Activated CD4-positive, alpha-beta T cell treated with anti-CD3 and anti-CD28 coated beads, Interleukin-2, amount 50 U/mL, for 48 hours (primary cell): ENCODE measurements at places on chromosomes 11 and 22.

DNA sequence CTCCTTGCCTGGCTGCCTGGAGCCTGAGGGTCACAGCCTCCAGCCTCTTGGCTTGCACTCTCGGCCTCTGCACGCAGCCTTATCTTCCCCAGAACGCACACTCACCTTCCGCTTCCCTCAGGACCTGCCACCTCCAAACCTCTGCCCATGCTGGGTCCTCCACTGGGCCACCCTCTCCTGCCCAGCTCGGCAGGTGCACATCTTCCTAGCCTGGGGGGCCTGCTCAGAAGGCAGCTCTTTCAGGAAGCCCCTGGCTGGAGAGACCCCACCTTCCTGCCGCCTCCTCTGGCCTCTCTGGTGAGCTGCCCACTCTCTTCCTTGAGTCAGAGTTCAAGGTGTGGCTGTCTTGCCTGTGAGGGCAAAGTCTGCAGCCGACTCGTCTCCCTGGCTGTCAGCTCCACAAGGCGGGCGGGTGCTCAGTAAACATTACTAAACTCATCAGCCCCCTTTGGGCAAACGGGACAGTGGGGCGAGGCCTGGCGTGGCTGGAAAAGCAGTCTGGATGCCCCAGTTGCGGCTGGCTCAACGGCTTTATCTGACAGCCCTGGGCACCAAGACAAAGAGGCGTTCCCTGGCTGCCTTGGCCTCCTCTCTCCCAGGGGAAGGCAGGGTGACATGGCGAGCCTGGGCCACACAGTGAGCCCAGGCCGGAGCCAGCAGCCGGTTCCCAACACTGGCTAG, 1.7 kb upstream of the LINC01488 start:
- no peak for DNase-seq

DNA sequence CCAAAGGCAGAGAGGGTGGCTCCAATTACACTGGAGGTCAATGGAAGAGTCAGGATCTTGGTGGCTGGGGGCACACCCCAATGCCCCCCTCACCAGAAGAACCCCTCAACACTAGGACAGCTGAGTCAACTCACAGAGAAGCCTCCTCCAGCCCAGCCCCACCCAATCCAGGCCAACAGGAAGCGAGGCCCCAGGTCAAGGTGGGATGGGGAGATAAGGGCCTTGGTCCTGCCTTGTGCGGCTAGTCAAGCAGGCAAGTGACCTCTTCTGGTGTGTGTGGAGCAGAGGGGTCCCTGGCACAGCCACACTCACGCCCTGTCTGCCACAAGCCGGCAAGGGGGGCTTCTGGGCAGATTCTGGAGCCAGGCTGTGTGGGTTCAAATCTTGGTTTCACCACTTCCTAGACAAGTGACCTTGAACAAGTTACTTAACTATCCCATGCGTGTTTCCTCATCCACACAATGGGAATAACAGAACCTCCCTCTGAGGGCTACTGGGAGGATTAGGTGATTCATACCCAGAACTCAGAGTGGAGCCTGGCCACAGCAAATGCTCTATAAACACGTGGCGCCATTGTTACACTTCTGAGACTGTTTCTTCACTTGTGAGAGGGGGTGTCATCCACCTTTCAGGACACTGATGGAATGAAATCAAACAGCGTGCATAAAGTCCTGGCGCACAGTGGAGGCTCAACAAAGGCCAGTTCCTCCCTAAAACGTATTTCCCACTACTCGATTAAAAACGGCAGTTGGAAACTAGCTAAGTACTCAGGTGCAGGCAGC, 3.2 kb downstream of the TTLL12 start:
- no peak for DNase-seq

DNA sequence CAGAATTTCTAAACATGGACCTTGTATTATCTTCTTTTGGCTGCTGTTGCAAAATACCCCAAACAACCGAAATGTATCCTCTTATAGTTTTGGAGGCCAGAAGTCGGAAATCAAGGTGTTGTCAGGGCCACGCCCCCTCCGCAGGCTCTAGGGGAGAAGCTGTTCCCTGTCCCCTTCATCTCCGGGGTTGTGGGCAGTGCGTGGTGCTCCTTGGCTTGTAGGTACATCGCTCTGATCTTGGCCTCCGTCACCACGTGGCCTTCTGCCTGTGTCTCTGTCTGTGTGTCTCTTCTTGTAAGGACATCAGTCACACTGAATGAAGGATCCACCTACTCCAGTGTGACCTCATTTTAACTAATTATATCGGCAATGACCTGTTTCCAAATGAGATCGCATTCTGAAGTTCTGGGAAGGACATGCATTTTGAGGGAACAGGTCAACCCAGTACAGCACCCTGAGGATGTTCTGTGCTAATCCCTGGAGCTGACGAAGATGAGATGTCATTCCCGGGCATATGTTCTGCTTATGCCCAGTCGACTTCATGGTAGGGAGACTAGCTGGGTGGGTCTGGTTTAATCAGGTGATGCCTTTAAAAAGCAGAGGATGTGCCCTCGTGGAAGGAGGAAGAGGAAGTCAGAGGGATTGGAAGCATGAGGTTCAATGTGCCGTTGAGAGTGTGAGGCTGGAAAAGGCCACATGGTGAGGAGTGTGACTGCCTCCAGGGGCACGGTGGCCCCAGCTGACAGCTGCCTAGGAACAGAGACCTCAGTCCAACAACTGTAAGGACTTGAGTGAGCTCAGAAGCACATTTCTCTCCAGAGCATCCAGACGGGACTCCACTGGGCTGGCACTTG, 531.1 kb downstream of the TBC1D22A start:
- no peak for DNase-seq

DNA sequence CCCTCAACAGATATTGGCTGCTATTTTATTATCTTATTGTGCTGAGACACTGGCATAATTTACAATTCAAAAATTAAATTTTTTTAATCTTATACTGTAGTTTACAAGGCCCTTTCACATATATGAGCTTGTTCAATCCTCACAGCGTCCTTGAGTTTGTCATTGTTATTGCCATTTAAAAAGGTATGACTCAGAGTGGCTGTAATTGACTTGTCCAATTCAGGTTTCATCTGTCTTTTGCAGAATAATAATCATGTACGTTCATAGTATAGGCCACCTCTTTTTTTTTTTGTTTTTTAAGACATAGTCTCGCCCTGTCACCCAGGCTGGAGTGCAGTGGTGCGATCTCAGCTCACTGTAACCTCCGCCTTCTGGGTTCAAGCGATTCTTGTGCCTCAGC, 11.5 kb downstream of the PTPRJ start:
- no peak for DNase-seq

DNA sequence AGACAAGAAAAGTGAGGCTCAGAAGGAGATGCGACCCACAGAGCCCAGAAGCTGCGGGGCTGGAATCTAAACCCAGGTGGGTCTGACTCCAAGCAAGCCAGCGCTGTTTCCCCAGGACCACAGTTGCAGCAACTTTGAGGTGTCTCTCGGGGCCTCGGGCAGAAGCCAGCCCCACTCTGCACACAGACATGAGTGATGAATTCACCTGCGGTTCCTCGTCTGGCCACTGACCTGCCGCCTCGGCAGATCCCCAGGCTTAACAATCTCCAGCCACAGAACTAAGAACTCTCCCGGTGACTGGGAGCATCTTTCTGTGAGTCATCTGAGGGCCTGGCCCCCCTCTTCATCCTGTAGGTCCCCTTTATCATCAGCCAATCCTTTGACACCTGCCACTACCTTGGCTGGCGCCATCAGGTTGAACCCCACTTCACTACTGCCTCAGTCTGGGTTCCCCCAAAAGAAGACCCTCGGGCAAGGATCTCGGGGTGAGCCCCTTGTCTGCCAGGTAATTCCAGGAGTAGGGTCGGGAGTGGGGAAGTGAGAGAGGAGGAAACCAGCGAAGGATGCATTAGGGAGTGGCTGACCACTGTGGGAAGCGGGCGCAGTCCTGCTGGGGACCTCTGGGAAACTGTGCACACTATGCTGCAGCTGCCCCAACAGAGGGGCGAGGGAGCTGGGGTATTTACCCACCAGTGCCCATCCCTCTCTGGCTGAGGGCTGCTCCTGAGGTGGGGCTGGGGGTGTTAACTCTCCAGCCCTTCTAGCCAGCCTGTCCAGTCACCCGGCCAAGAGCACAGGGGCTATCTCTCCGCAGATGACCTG, 33.0 kb upstream of the MN1 start:
- DNase-seq: no peak

- DNase-seq: peak; percentile 30
These were observed 117.5 kb upstream of the ALX4 start for GRCh38 chr11:44427432-44427831.

- no peak for DNase-seq
These were observed 5.7 kb downstream of the SUN2 start for GRCh38 chr22:38750104-38750503.

- peak; percentile 34 for DNase-seq
These were observed 35.2 kb upstream of the TFIP11 start for GRCh38 chr22:26547426-26547825.

DNA sequence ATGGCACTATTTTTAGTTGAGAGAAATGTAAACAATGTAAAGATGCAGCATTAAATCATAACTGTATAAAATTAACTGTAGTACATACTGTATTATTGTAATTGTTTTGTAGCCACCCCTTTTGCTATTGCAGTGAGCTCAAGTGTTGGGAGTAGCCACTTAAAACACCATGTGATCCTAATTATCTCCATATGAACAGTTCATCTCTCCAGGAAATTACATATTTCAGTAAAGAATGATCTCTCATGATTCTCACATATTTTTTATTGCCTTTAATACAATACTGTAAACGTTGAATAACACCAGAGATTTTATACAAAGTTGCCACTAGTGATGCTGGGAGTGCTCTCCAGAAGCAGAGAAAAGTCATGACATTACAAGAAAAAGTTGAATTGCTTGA, 1768.6 kb downstream of the LRRC4C start:
- no peak for DNase-seq

GRCh38 chr11:85595285-85595884, 31.8 kb downstream of the DLG2 start:
- DNase-seq: no peak

DNA sequence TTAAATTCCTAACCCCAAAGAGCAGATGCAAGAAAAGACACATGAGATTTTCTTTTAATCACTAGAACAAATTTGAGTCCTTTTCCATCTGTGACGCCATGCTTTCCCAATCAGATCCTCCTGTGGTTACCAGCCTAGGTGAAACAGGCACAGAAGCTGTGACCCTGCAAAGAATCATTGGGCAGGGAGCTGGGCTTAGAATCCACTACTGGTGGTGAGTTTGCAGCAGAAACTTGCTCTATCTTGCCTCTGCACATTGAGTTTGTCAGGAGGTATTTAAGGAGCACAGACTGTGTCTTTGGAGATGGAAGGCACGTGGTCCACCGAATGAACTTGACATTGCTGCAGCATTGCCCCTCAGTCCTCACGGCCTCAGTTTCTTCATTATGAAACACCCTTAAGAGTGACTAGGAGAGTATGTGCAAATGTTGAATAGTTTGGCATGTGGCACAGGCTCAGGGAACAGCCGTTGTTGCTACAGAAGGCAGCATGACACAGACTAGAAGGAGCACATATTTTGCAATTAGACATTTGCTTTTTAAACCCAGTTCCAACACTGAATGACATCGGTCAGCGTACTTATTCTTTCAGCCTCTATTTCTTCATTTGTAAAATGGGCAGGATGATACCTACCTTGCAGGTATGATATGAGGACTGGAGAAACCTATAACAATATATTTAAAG, 127.6 kb downstream of the DBX1 start:
- DNase-seq: no peak

- no peak for DNase-seq
These were observed 39.0 kb downstream of the CWC15 start for GRCh38 chr11:94934362-94934761.

GRCh38 chr22:33706100-33706499, 214.2 kb downstream of the LARGE1 start:
- DNase-seq: no peak

GRCh38 chr11:92123540-92123939, 101.1 kb upstream of the FAT3 start:
- DNase-seq: no peak

DNA sequence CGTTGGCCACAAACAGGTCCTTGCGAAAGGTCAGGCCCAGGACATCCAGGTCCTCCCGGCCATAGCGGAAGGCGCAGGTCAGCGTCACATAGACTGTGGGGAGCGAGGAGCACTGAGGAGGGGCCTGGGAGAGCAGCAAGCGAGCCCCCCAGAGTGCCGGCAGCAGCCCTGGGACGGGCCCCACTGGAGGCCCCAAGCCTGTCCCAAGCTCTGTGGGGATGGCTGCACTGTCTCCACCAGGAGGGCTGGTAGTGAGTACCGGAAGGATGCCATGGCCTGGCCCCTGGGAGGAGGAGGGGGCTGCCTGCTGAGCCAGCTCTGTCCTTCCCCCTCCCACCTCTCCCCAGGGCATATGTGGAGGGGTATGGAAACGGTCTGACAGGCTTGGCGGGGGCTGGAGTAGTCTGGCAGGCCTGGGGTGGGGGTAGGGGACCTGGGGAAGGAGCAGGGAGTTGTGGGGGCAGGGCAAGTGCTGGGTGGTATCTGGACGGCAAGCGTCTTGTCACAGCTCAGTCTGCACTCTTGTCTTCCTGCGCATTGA, 42.9 kb downstream of the TPBGL start:
- no peak for DNase-seq

DNA sequence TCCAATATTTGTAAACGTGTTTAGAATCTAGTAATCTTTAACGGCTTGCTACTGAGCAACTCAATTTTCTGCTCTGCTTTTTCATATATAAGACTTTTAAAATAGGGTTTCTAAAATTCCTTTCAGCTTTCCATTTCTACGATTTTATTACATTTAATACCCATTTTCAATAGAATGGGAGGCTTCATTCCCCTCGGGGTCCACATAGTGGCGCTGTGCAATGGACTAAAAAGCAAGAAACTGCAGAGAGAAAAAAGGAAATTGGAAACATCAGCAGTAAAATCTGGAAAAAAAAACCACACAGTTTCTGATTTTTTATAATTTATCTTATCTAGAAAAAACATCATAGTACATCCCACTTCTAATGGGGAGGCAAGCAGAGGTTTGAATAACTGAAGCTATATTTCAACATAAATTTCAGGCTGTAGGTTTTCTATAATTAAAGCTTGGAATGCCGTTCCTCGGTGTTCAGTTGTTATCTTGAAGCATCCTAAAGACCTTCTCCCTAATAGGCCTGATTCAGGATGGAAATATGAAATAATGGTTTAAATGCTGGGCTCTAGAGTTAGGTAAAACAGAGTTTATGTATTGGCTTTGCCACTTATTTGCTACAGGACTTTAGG, 18.7 kb upstream of the JHY start:
- DNase-seq: peak; percentile 65

- no peak for DNase-seq
These were observed 3.5 kb downstream of the KCNJ5 start for GRCh38 chr11:128894685-128895084.

DNA sequence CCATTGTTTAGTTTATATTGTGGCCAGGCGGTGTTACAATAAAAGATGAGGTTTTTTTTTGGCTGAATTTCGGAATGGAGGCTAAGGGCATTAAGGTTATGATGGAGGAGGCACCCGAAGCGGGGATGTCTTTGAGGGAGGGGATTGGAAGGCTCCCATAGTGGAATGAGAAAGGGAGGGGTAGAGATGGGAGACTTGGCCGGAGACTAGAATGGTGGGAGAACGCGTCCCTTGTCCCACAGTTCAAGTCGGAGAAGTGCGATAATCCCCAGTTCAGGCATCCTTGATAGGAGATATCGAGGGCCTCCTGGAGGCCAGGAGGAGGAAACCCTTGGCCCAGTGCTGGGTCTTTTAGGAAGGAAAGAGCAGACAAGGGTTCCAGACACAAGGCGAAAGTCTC, 21.6 kb downstream of the ZNF195 start:
- no peak for DNase-seq
